ENCODE measurements at places on chromosomes 7 and 10. TPM values are rescaled to one million over a fixed set of nuclear protein-coding genes. Genes with fewer than 3 reads are reported as not detected.

- H3K27me3 ChIP-seq = no peaks in the 10 kb centered on the region
- peaks cover 2% of the 10 kb centered on the region for H3K36me3 ChIP-seq
These were observed 212.4 kb upstream of the GALNT17 start for GRCh38 chr7:70919481-70920073.

DNA sequence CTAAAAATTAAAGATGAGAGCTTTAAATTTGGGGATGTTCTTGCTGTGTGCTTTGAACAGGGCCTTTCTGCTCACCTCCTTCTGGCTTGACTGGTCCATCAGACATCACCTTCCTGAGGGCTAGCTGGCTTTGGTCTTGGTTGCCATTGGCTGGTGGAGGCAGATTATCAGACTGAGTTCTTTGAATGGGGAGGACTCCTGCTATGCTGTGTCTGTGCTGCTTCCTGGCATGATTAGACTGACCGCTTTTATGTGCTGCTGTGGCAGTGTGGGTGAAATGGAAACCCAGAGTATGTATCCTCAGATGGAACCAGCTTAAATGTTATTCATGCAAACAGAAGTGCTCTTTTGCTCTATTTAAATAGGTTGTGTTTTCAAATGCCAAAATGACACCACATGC is 341.6 kb downstream of the PCLO start:
- no peak overlapping the region for H3K27ac ChIP-seq
- H3K36me3 ChIP-seq = no peaks in the 10 kb centered on the region
- DNase-seq = no peak
- H3K4me1 ChIP-seq = peaks cover 7% of the 10 kb centered on the region
- no peaks in the 10 kb centered on the region for H3K27me3 ChIP-seq
- H3K4me3 ChIP-seq = no peak overlapping the region

DNA sequence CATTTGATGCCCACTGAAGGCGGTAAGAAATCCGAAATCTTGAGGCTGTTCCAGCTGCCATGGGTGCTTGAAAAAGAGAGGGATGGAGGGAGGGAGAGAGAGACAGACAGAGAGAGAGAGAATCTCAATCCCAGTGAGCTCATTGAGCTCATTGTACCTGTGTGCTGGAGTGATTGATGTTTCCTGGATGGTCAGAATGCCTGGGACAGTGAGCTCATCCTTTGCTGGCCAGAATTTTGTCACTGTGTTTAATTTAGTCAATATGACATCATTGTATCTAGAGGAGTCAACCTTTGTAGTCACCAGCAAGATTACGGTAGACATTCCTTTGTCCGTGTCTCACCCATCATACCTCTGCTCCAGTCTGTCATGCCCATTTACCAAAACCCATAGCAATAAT is 625.4 kb upstream of the POM121L12 start:
- H3K27ac ChIP-seq = no peak overlapping the region
- DNase-seq = no peak
- no peaks in the 10 kb centered on the region for H3K27me3 ChIP-seq
- no peaks in the 10 kb centered on the region for H3K36me3 ChIP-seq
- no peak overlapping the region for H3K4me3 ChIP-seq
- H3K4me1 ChIP-seq = no peaks in the 10 kb centered on the region

DNA sequence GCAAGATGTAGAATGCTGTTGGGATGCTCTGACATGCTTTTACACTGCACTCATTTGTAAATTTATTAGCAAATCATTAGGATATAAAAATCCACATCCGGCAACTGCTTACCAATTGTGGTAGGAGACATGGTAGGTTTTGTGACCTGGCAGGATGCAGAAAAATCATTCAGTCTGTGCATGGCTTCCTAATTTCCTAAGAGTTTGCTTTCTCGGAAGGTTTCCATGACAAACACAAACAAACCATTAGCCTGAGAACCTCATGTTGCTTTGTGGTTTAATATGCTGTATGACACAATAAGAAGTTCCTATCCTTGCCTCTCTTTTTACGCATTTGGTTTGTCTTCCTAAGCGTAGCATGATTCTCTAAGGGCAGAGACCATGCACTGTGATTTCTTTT is 14.7 kb upstream of the LMBR1 start:
- H3K27ac ChIP-seq = no peak overlapping the region
- no peaks in the 10 kb centered on the region for H3K4me1 ChIP-seq
- H3K4me3 ChIP-seq = no peak overlapping the region

DNA sequence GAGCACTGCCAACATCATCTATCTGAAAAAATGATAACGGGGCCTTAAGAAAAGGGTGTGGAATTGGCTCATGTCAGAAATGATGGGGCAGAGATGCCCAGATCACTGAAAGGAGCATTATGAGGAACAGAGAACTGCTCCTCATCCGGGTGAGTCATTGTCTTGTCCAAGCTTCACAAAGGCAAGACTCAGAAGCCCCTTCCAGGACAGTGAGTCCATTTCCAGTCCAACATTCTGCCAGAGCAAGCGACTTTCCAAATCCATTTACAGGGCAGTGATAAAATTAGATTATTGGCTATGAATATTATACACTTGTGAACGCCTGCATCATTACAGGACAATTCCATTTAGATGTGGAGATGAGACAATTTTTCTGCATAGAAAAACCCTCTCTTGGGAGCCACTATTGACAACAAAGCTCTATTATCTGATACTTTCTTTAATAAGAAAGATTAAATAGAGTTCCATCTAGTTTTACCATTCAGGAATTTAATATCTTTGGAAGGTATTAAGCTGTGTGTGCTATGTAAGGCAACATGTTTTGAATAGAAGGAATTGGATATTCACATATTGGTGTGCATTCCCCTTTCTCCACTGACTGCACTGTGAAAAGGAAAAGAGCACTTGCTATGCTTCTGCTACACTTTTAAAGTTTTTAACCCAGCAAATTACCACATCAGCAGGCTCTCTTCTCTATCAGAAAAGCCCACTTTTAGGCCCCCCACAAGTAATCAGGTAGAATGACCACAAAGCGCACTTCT is 159.6 kb downstream of the NRP1 start:
- no peak overlapping the region for H3K27ac ChIP-seq
- no peaks in the 10 kb centered on the region for H3K27me3 ChIP-seq
- no peaks in the 10 kb centered on the region for H3K36me3 ChIP-seq
- no peak for DNase-seq

DNA sequence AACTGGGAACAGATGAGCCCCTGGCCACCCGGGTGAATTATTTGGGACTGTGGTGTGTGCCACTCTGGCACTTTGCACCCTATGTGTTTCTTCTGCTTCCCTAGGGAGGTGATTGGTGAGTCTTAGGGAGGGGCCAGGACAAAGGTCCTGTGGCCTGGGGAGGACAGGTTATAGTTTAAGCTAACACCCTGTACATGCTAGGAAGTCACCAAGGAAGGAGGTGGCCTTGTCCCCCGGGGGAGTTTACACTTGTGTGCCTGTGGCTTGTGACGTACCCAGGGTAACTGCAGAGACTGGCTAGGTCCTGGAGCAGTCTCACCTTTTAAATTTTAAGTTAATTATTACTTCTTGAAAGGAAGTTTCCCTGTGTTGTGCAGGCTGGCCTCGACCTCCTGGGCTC is 196.2 kb downstream of the BAMBI start:
- H3K36me3 ChIP-seq = no peaks in the 10 kb centered on the region
- no peaks in the 10 kb centered on the region for H3K27me3 ChIP-seq
- H3K4me1 ChIP-seq = no peaks in the 10 kb centered on the region
- no peak for DNase-seq
- no peak overlapping the region for H3K4me3 ChIP-seq

ZNF33A gene
- total RNA-seq = 45.2 TPM

- no peak for DNase-seq
- H3K4me1 ChIP-seq = peaks cover 2% of the 10 kb centered on the region
- no peaks in the 10 kb centered on the region for H3K36me3 ChIP-seq
These were observed 66.7 kb downstream of the ARL4A start for GRCh38 chr7:12754179-12754578.

GRCh38 chr10:119608316-119609155 is 11.8 kb upstream of the TIAL1 start:
- no peaks in the 10 kb centered on the region for H3K4me1 ChIP-seq
- peak; percentile 55 for DNase-seq

GRCh38 chr7:97013845-97014134 is 8.4 kb downstream of the DLX6 start:
- H3K27ac ChIP-seq = no peak overlapping the region
- no peaks in the 10 kb centered on the region for H3K36me3 ChIP-seq
- peaks cover 97% of the 10 kb centered on the region for H3K27me3 ChIP-seq
- no peak overlapping the region for H3K4me3 ChIP-seq

- H3K4me1 ChIP-seq = no peaks in the 10 kb centered on the region
These were observed at the start of gene CSTF2T for GRCh38 chr10:51699475-51700227. TSS of gene CSTF2T (minus strand) at chr10:51699595. CDS start at chr10:51699549, 46 bp downstream.

VWDE gene
- total RNA-seq = 15.9 TPM

DNA sequence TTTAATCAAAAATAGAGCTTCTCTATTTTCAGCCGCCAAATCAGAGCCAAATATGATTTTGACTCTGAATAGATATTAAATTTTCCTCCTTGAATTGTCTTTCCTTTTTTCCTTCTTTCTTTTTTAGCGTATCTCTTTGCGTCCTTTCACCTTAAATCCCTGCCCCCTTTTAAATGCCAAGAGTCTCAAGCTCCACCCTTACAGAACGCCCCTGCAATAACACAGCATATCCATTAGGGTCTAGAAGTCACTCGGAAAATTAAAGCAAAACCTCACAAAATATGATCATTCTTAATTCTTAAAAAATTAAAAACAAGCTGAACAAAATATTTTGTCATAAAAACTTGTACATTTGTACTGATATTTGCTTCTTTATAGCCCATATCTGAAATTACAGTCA is 51.3 kb upstream of the GRM8 start:
- DNase-seq = no peak
- no peaks in the 10 kb centered on the region for H3K36me3 ChIP-seq
- H3K4me3 ChIP-seq = no peak overlapping the region
- no peaks in the 10 kb centered on the region for H3K27me3 ChIP-seq

GRCh38 chr7:121953601-121954000 is 80.6 kb downstream of the PTPRZ1 start:
- H3K27ac ChIP-seq = peak overlapping the region; percentile 93
- H3K27me3 ChIP-seq = no peaks in the 10 kb centered on the region
- DNase-seq = no peak

DNA sequence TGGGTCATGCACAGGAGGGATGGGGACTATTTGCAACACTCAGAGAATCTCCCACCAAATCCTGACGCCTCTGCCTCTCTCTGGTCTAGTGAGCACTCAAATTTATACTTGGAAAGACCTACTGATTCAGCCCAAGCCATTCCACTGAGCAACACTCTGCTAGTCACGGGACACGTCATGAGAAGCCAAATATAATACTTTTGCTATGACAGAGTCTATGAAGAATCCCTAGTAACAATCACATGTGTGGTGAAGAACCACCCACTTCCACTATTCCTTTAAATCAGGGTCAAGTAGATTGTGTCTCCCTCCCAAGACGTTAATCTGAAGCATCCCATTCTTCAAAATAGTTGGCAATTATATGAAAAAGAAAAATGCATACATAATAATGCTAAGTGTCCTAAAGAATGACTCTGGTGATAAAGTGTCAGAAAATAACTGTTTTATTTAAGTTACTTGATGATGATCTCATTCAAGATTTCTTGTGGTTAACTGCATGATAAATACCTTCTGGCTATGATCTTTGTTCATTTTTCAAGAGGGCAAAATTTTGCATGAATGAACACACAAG is 28.5 kb downstream of the CHCHD3 start:
- H3K36me3 ChIP-seq = no peaks in the 10 kb centered on the region
- DNase-seq = no peak
- H3K4me1 ChIP-seq = peaks cover 3% of the 10 kb centered on the region

MUC3A gene
- 29.2 TPM for total RNA-seq

- H3K36me3 ChIP-seq = no peaks in the 10 kb centered on the region
- no peaks in the 10 kb centered on the region for H3K27me3 ChIP-seq
- no peak overlapping the region for H3K27ac ChIP-seq
- H3K4me3 ChIP-seq = no peak overlapping the region
- DNase-seq = no peak
These were observed 3.6 kb downstream of the ZNF438 start for GRCh38 chr10:31028081-31028480.

DNA sequence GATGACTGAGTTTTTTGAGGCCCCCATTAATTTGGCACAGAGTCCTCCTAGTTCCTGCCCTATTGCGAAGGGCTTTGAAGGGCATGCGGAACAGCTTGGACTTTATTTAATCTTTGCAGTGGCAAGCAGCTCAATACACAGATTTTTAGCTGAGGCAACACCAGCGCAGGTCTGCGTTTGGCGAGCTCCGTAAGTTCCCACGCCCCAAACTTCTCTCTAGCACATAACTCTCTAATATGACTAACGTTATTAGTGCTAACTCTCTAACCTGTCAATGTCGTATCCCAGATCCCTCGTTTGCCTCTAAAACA is 366 bp upstream of the TAF3 start:
- H3K4me1 ChIP-seq = 0 out of 2 replicates have a peak, but pooled peaks cover 2% of the 10 kb centered on the region
- DNase-seq = no peak
- H3K4me3 ChIP-seq = peak overlapping the region; percentile 98
- H3K27ac ChIP-seq = no peak overlapping the region
- H3K27me3 ChIP-seq = no peaks in the 10 kb centered on the region

GRCh38 chr7:48052748-48053147 is 17.4 kb downstream of the C7orf57 start:
- no peak for DNase-seq
- no peak overlapping the region for H3K27ac ChIP-seq
- H3K4me1 ChIP-seq = no peaks in the 10 kb centered on the region
- no peak overlapping the region for H3K4me3 ChIP-seq
- H3K36me3 ChIP-seq = peaks cover 4% of the 10 kb centered on the region
- no peaks in the 10 kb centered on the region for H3K27me3 ChIP-seq

GRCh38 chr7:3893151-3893788 is 592.2 kb downstream of the SDK1 start:
- no peak overlapping the region for H3K27ac ChIP-seq
- H3K27me3 ChIP-seq = no peaks in the 10 kb centered on the region
- H3K4me3 ChIP-seq = no peak overlapping the region
- no peaks in the 10 kb centered on the region for H3K36me3 ChIP-seq
- DNase-seq = no peak
- H3K4me1 ChIP-seq = peaks cover 2% of the 10 kb centered on the region

GRCh38 chr7:51591223-51591622 is 274.6 kb upstream of the COBL start:
- H3K36me3 ChIP-seq = no peaks in the 10 kb centered on the region
- H3K4me1 ChIP-seq = no peaks in the 10 kb centered on the region
- H3K4me3 ChIP-seq = no peak overlapping the region
- H3K27me3 ChIP-seq = no peaks in the 10 kb centered on the region

All from H9 (cell line).